CD4-positive, alpha-beta T cell treated with Interferon gamma for 1 hour (primary cell): ENCODE measurements at places on chromosomes 12 and 14.
A peak's percentile ranks its signal among the peaks of the same experiment; 100 is the strongest.

DNA sequence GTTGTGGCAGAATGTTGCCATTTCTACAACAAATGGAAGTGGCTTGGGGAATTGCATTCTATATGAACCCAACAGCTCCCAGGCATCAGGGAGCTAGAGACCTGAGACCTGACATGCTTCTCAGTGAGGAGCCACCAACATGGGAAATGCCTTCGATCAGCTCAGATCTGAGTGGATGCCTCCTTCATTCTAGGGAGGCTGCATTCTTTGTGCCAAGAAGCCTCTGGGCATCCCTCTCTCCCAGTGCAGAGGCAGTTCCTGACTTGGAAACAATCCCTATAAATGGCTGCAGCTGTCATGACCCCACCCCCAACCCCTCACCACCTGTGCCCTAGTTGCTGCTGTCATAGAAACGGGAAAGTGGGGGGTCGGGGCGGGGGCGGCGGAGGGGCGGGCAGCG is 196.3 kb downstream of the PPM1H start:
- DNase-seq: no peak

- peak; percentile 22 for DNase-seq
Observed at GRCh38 chr12:98698603-98699463, 53.7 kb downstream of the APAF1 start.

DNA sequence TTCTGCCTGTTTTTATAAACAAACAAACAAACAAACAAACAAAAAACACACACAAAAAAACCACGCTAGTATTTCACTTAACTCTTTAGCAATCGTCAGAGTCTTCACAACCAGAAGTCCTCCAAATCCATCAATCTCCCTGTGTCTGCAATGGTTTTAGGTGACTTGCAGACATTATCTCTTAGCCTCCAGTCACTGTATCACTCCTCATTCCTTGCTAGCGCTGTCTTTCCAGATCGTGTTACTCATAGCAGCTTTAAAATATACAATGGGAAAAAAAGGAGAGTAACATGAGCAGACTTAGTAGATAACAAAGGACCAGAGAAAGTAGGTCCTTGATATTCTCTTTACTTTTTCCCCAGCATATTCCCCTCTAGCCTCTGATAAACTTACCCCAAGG is 15.5 kb upstream of the ETNK1 start:
- no peak for DNase-seq

- no peak for DNase-seq
Observed at GRCh38 chr12:129779989-129780388, 123.8 kb downstream of the TMEM132D start.

- no peak for DNase-seq
Observed at GRCh38 chr14:60777856-60778578, 43.5 kb downstream of the MNAT1 start.

DNA sequence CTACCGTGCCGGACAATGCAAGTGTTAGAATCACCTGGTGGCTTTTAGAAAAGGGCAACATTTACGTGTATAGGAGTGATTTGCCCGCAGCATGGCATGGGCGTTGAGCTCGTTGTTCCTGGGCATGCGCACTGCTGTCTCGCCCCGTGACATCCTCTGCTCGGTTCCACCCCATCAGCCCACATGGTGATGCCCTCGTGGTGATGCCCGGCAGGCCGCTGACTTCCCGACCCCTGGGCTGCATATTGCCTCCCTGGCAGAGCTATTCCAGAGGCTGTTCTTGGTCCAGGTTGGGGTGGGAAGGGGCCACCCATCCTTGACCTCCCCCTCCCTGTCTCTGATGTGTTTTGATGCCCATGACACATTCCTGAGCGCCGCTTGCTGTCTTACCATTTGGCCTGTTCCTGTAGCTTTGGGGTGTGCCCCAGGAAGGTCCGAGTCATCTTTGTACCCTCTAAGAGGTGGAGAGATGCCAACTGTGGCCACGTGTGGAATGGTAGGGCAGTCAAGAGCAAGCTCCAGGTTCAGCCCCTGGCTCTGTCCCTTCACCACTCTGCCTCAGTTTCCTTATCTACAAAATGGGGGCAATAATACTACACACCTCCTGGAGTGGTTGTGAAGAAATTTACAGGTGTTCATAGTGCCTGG is 4.8 kb downstream of the HIP1R start:
- DNase-seq: no peak

GRCh38 chr14:77364146-77364545 is 12.7 kb downstream of the TMED8 start:
- no peak for DNase-seq

DNA sequence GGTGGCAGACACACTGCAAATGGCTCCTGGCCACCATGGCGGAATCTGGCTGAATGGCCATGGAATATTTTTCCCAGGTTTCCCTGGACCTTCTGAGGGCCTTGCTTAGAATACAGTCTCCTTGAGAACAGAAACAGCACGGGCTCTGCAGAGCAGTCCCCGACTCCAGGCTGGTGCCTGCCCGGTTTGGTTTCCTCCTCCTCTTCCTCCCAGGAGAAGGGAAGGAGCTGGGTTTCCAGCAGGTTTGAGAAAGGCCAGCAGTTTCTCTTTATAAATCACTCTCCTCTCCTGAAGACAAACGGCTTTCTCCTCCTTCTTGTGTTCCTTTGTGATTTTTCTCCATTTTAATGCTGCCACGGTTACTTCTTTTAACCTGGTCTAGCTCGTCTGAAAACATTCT is 106.8 kb upstream of the RFLNA start:
- DNase-seq: no peak

GRCh38 chr14:32938719-32939253 is at the start of gene NPAS3:
Gene NPAS3 (plus strand): TSS chr14:32938879.
- no peak for DNase-seq

DNA sequence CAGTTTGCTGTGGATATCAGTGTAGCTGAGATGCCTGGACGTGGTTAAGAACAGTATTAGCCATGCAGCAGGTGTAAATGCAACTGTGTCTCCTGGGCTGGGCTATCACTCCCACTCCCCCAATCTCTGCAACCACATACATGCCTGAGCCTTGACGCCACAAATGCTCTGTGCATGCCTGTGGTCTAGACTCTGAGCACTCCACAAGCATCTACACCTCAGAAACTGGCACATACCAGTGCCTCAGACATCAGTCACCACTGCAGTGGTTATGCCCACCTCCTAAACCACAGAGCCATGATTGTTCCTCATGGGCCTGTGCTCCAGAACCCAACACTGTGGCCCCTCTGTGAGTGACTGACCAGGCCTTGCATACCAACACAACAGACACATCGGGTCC is 226.8 kb upstream of the ALG10 start:
- no peak for DNase-seq

- DNase-seq: peak; percentile 11
Observed at GRCh38 chr14:59360923-59361794, 104.0 kb downstream of the GPR135 start.

GRCh38 chr12:93645702-93646101 is 31.5 kb upstream of the CRADD start:
- DNase-seq: no peak

- peak; percentile 73 for DNase-seq
Observed at GRCh38 chr12:48119078-48119833, at the start of gene PFKM. Gene PFKM (plus strand): TSS chr12:48119364. CDS start chr12:48122775, 3,411 bp downstream.

DNA sequence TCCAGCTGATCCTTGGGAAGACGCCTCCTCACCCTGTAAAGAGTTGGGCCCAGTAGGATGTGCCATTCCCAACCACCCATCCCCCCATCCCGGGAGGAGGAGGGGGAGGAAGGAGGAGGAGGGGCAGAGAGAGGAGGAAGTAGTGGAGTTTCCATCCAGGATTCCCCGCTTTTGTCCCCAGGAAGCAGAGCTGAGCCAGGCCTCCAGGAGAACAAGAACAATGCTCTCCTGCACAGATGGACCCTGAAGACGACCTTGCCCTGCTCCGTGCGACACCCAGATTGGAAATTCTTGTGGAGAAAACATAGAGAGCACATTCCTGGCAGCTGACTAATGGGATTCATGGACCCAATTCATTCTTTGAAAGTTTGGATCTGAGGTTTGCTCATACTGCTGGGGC is 132.3 kb upstream of the CRY1 start:
- no peak for DNase-seq

DNA sequence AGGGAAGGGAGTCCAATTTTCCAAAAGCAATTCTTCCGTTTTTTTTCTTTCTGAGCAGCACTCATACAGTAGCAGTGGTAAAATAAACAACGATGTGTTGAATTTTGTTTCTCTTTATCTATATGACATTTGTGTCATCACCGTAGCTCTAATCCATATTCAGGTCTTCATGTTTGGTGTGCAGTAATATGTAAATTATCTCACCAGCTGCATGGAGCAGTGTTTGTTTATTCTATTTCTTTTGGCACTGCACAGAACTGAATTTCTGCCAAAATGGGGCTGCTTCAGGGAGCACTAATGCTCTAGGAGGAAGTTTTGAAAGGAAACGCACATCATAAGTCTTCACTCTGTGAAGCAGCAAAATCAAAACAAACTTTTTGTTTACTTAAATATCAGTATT is 130.0 kb upstream of the NPAS3 start:
- DNase-seq: no peak

DNA sequence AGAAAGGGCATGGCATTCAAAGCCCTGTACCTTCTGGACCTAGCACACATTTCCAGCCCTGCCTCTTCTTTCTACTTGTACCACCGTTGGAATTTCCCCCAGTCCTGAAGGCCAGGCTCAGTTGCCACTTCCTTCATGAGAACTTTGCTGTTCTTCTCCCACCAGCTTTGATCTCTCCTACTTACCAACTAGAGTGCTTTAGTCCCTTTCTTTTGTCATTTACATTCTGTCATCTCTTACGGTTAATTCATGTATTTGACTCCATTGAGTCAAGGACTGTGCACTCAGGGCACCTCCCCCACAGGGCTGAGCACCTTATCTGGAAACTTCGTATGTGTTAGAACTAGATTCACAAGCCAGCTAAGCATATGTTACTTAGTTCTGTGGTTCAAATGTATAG is 26.3 kb downstream of the BICDL1 start:
- peak; percentile 41 for DNase-seq

DNA sequence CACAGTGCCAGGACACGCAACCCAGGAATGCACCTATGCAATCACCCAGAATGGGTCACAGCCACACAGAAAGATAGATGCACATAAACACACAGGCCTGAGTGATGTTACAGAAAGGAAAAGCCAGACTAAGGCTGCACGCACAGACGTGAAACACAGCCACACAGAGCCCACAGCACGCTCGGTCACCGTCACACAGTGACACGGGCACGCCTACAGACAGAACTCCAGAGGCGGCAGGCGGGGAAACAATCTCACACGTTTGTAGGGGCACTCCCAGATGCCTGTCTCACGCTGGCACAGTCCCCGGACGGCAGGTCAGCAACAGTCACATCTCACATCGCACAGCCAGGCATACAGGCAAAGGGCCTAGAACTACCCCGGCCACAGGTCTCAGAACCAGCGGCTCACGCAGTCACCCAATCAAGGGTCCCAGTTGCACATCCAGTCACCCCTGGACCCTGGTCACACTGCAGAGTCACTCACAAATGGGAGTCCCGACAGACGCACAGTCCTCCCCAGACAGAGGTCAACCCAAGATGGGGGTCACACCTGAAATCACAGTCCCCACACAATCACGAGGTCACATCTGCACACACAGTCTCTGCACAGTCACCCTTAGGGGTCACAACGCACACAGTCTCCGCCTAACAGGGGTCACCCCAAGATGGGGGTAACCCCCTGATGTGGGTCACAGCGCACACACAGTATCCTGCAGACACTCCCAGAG is 790 bp downstream of the SSH1 start:
- DNase-seq: peak; percentile 61

DNA sequence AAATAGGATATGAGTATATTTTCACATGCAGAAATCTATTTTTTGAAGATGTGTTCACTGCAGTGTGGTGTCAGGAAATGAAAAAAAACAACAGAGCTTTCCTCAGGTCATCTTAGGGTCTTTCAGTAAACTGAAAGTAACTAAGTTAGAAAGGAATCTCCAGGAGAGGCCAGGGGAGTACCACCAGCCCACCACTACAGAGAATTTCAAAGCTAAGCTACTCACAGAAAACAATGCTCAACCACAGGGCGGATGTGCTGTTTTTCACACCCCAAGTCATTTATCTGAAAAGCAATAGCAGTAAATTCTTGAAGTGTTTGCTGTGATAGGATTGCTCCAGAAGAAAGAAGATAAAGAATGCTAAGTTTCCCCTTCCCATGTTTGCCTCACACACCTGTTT is 79.0 kb downstream of the IFNG start:
- peak; percentile 17 for DNase-seq

- DNase-seq: no peak
Observed at GRCh38 chr12:100908501-100908900, 113.9 kb downstream of the ANO4 start.

DNA sequence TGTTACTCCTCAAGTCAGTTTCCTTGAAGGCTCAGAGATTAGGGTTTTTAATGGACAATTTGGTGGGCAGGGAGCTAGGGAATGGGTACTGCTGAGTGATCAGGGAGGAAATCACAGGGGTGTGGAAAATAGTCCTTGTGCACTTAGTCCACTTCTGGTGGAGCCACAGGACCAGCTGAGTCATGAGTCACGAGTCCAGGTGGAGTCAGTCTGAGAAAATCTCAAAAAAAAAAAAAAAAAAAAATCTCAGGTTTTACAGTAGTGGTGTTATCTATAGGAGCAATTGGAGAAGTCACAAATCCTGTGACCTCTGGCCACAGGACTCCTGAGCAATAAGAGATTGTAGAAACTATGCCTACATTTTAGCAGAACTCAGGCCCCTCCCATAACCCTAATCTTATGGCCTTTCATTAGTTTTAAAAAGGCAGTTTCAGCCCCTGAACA is 28.2 kb upstream of the AMN1 start:
- DNase-seq: no peak

DNA sequence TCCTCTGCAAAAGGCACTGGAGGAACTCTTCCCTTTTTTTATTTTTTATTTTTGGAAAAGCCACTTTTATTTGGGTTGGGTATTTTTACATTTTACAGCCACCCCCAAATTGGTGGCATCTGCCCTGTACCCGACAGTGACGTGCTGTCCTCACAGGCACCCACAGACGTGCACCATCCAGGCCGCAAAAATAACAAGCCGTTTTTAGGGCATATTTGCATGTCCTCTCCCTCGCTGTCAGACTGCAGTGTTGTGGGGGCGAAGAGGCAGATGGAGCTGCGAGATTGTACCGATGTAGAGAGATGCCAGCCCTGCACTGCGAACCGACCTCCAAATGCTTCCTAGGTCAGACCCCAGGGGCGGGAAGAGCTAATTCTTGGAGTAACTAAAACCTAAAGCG is 12.2 kb downstream of the JDP2 start:
- DNase-seq: no peak
